NCI-H2227 treated with DMSO at 0.1 percent for 48 hours (cell line): ENCODE measurements at places on chromosomes 16 and 17.
A peak's percentile ranks its signal among the peaks of the same experiment; 100 is the strongest.

GRCh38 chr17:37829592-37830123 is 84.8 kb upstream of the HNF1B start:
- DNase-seq: no peak

GRCh38 chr17:74601944-74602572 is 10.0 kb upstream of the CD300LD start:
- DNase-seq: peak; percentile 7

GRCh38 chr16:14289692-14290340 is 218.7 kb downstream of the MRTFB start:
- no peak for DNase-seq

GRCh38 chr17:17942846-17943245 is 29.4 kb downstream of the TOM1L2 start:
- no peak for DNase-seq

DNA sequence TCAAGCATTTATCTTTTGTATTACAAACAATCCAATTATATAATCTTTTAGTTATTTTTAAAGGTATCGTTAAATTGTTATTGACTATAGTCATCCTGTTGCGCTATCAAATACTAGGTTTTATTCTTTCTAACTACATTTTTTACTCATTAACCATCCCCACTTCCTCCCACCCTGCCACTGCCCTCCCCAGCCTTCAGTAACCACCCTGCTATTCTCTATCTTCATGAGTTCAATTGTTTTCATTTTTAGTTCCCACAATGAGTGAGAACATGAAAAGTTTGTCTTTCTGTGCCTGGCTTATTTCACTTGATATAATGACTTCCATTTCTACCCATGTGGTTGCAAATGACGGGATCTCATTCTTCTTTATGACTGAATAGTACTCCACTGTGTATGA is 94.1 kb upstream of the MYOCD start:
- DNase-seq: no peak

- DNase-seq: no peak
Measured at GRCh38 chr17:48551214-48551555, 6.3 kb upstream of the HOXB2 start.

GRCh38 chr17:77568540-77568939 is 390.0 kb upstream of the TNRC6C start:
- no peak for DNase-seq

- DNase-seq: no peak
Measured at GRCh38 chr17:62744259-62744658, 63.9 kb downstream of the MARCHF10 start.

DNA sequence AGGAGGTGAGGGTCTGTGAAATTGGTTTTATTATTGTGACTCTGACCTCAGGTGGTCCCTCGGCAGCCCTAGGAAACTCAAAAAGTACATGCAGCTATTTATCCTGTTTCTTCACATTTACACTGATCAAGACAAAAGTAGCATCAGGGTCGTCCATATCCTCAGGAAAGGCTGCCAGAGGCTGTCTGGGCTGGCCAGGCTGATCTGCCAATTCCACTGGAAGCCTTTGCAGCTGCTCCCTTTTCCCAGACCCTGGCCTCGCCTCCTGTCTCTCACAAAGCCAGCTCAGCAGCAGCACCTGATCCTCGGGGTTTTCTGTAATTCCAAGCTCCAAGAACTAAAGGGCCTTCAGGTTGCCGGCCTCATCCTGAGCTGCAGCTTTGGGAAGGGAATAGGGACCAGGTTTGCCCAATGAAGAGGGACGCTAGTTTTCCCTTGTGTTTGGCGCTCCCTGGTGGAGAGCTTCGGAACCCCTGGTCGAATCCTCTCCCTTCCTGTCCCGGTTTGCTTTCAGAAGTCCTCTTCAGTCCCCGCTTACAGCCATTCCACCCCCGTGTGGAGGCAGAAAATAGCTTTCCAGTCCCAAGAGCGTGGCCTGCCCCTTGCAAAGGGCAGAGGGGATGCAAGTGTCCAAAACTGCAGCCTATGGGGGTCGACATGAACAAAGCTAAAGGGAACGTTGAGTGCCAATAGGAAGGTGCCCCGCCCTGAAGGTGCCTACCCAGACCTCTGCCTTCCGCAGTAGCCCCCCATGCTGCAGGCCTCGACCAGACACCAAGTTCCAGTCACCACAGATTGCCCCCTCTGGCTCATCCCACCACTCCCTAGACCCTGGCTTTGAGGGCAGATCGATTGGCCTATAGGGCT is 13.4 kb downstream of the MFSD6L start:
- DNase-seq: no peak

DNA sequence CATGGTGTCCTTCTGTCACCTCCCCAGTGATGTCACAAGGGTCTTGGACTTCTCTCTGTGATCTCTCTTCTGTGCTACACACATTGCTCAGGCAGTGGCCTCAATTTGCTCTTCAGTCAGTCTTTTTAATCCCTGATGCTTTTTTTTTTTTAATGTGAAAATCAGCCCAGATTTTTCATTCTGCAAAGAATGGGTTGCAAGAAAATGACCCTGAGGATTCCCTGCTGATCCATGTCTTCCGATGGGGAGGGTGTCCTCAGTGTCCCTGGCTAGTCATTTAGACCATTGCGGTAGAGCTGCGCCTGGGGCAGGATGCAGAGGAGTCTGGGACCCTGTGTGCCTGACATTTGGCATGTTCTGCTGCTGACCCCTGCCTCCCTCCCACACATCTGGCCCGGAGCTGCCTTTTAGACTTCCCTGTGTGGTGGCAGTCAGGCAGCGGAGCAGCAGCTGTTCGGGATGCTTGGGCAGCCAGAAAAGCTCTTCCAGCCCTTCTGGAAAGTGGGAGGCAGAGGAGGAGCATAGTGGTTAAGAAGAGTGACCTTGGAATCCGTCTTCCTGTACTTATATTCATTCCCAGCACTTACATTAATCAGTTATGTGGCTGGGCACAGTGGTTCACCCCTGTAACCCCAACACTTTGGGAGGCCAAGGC is 12.3 kb downstream of the GPT2 start:
- DNase-seq: no peak

DNA sequence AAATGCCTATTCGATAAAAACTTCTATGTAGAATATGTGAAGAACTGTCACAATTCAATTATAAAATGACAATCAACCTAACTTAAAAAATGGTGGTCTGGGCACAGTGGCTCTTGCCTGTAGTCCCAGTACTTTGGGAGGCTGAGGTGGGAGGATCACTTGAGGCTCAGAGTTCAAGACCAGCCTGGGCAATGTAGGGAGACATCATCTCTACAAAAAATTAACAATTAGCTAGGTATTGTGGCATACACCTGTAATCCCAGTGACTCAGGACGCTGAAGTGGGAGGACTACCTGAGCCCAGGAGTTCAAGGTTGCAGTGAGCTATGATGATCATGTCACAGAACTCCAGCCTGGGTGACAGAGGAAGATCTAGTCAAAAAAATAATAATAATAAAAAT is 18.6 kb upstream of the METTL9 start:
- DNase-seq: no peak

DNA sequence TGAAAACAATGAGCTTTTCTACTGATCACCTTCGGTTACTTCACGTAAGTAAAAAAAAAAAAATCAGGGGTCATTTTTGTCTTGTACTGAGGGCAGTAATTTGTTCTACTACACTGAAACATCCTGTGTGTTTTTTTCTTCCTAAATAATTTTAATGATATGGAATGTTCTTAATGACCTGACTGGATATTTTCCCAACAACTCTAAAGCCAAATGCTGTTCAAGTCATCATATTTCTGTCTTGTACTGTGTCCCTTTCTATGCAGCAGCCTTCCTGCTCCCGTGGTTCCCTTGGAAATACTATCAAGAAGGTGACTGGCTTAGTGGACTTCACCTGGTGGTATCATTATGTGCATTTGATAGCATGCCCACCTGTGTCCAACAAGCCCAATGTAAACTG is 10.8 kb upstream of the CDR2 start:
- no peak for DNase-seq

GRCh38 chr16:66551788-66552285 is 539 bp upstream of the CKLF start:
- DNase-seq: no peak

DNA sequence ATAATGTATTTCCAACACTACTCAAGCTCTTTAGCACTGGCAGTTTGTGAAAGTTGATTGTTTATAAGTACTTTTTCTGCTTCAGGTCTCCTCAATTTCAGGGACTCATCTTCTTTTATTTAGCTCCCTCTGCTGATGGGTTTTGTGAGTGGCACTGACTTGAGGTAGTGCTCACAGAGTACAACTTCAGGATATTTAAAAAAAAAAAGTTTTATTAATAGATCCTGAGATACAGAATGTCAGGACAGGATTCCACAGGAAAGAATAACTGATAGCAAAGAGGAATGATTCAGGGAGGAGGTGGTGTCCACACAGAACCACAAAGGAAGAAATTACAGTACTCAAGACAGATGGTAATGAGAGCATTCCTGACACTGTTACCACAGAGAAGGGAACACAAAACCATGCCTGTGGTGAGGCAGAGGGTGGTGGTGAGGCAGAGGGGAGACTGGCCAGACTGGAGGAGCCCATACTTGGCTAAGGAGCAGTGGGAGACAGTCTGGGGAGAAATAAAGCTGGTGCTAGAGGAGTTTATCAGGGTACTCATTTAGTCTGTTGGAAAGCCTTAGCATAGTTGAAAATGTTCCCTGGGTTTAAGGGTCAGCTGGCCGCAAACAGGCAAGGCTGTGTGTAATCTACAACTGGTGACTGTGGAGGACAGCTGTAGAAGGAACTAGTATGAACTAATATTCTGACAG is 63.7 kb downstream of the SPAG9 start:
- DNase-seq: no peak
